WTC11 (cell line): ENCODE measurements at places on chromosomes 2 and 18. TPM values are rescaled to one million over a fixed set of nuclear protein-coding genes. Genes with fewer than 3 reads are reported as not detected.
A peak's percentile ranks its signal among the peaks of the same experiment; 100 is the strongest.

- no peaks in the 10 kb centered on the region for H3K36me3 ChIP-seq
- peaks cover 3% of the 10 kb centered on the region; the same call in 1 of the 2 replicates for H3K27me3 ChIP-seq
- H3K4me1 ChIP-seq, result no peaks in the 10 kb centered on the region
- no peak overlapping the region for H3K27ac ChIP-seq
- DNase-seq, result no peak
Measured at GRCh38 chr2:240503375-240503774, 54.4 kb downstream of the ANKMY1 start.

GRCh38 chr18:6929370-6930102 lies 188.1 kb downstream of the LAMA1 start:
- DNase-seq, result peak; percentile 77
- no peak overlapping the region for H3K4me3 ChIP-seq
- H3K36me3 ChIP-seq, result no peaks in the 10 kb centered on the region
- H3K27me3 ChIP-seq, result no peaks in the 10 kb centered on the region; the same call in 1 of the 2 replicates
- no peak overlapping the region for H3K27ac ChIP-seq

Gene DSEL
- 29.3 to 33.4 TPM (median 30.1 TPM) in 3 replicates for total RNA-seq

Gene PLGLB2
- total RNA-seq, result 0.15 to 0.41 TPM (median 0.37 TPM) in 3 replicates

Gene ALKAL2
- total RNA-seq, result 3.5 to 5.2 TPM (median 4.3 TPM) in 3 replicates
